ENCODE measurements at places on chromosomes 1 and 21.

DNA sequence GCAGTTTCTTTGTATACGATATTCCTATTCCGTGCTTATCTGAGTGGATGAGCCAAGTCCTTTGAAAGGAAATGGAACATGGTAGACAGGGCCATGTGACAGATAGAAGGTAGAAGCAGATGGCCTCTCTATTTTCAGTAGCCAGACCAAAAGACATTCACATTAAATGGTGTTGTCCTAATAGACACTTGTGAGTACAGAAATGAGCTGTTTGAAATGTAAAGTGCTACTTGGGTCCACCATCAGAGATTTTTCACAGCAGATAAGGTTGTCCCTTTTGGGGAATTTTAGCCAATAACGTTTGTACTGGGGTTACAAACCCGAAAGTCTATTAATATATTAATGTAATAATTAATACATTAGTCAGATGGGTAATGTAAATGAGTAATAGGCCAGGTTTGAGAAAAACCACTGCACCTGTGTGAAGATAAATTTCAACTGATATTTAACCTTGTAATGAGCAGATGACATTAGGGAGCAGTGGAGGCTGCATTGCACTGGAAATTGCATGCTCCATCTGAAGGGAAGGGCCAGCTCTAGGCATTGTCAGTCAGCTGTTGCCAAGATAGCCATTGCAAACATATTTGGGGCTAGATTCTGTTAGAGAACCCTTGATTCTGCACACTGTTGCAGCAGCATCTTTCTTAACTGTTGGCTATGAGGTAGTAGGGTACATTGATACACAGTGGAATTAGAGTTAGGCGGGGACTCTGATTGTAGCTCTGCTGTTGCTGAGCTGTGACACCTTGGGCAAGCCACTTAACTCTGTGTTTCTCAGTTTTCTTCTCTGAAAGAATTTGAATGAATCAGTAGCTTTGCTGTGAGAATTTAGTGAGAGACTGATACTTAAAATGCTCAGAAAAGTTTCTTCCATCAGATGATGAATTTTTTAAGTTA, 43.8 kb downstream of the FGGY start:
- DNase-seq = no peak

DNA sequence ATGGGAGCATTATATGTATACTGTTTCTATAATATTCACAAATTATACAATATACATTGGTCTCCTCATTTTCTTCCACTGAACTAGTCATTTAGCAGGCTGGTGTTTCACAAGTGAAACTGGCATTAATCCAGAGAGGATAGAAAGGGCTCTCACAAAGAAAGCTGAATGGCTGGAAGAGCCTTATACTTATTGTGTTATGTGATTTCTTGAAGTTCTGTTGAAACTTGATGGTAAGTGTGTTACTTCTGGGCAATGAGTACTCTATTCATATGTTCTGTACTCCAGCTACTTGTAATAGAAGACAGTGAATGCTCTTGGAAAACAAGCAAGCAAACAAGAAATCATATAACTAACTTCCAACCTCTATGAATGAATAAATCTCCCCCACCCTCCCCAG, 14.9 kb downstream of the STX12 start:
- no peak for DNase-seq

- peak; percentile 51 for DNase-seq
Measured at GRCh38 chr1:159071970-159072582, 4.5 kb downstream of the AIM2 start.

DNA sequence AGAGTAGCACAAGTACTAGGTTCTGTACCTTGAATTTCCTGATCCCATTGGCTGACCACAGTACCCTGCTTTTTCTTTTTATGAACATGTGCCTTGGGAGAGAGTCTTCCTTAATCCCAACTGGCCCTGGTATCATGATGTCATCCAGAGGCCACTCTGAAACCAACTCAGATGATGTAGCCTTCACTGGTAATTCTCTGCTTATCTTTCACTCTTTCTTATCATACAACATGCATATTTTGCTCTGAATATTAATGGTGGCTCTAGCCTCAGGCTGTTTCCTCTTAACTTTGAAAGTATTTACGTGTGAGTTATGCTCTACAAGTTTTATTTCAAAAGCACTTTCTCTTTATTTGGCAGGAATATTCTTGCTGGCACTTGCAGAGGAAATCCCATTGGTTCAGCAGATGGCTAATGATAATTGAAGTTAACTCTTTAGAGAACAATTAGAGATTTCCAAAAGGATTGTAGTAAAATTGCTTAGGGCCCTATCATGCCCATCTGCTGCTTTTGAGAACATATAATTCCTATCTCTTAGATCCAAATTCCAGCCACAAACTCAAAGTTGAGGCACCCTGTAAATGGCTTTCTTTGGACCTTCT, 86.1 kb downstream of the PTGER3 start:
- no peak for DNase-seq

DNA sequence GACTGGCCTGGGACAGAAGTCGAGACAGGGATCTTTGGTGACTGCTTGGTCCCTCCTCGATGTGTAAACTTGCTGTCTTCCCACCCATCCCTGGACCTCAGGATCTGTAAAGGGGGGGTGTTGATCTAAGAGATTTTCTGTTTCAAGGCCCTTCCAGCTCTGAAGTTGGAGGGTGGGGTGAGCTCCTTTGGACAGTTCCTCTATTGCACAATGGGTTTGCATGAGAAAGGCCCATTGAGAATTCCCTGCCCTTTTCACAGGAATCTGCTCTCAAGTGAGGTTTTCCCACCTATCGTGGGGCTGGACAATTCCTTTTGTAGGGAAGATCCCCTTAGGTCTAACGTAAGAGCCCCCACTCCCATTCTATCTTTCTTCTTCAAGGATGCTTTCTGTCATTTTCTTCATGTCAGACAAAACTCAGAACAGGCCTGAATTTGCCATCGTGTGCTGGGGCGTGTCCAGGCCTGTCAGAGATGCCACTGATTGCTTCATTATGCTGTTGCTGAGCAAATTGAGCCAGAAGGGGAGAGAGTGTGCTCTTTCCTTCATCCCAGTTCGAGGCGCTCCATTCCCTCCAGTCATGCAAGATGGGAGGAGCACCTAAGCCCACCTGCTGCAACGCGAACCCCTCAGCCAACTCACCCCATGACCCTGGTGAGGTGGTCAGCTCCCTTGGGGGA, 149.9 kb upstream of the IGSF21 start:
- no peak for DNase-seq

DNA sequence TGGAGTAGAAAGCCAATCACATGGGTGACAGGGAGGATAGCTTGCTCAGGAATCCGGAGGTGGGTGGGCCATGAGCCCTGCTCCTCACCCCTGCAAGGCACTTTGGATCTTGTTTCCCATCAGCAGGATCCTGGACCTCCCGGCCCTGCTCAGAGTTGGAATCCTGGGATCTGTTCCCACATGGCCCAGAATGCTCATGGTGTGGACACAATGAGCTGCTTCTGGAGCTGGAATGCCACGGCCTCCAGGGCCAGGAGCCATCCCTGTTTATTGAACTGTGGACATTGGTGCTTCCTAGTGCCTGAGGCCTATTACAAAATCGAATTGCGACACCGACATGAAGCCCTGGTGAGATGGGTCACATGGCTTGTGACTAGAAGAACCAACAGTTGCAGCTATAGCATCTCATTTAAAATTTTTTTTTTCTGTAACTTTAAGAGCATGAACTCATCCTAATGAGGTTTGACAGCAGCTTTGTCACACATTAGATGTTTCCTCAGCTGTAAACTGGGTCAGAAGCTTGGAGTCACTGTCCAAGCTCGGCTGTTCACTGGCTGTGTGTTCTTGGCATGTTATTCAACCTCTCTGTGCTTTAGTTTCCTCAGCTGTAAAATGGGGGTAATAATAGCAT, 40.4 kb upstream of the GOLT1A start:
- DNase-seq = peak; percentile 91
